ENCODE measurements at places on chromosomes 3 and 15.

DNA sequence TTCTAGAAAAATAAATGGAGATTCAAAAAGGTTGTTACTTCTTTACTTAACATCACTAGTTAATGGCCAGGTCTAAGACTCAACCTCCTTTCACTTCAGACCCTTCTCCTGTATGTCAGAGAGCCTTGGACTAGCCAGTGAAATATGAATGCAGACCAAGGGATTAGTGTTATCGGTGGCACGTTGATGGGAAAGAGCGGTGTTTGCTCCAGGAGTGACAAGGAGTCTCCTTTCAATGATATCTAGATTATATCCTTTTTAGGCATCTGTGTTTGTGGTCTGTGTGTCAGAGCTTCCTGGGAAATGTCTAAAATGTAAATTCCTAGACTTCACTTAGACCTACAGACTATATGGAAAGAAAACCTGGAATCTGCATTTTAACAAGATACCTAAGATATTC lies 658.0 kb upstream of the KCNMB2 start:
- no peak for DNase-seq

GRCh38 chr15:40229316-40229715 lies 9.5 kb upstream of the PAK6 start:
- DNase-seq = no peak

DNA sequence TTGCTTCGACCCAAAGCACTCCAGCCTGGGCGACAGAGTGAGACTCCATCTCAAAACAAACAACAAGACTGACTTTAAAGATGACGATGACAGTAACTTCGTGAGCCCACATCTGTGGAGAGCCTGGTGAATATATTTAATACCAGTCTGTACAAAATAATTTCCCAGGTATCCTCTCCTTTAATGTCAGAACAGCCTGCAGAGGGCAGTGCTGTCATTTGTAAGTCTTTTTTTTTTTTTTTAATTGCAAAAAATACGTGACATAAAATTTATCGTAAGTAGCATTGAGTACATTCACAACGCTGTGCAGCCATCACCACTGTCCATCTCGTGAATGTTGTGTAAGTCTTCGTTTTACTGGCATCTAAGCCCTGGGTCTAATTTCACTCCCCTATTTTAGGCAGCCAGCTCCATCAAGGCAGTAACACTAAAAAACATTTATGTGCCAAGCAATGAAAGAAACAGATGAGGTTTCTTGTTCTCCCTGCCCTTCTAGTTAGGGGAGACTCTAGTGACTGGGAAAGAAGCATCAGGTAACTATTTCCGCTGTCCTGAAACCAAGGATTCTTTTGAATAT lies 1.4 kb downstream of the HTD2 start:
- DNase-seq = peak; percentile 47

GRCh38 chr15:86235667-86236066 lies 156.0 kb downstream of the AGBL1 start:
- no peak for DNase-seq

- no peak for DNase-seq
Measured at GRCh38 chr15:27853624-27854455, 245.3 kb downstream of the OCA2 start.

- no peak for DNase-seq
Measured at GRCh38 chr3:44931791-44932190, 44.2 kb downstream of the ZDHHC3 start.

DNA sequence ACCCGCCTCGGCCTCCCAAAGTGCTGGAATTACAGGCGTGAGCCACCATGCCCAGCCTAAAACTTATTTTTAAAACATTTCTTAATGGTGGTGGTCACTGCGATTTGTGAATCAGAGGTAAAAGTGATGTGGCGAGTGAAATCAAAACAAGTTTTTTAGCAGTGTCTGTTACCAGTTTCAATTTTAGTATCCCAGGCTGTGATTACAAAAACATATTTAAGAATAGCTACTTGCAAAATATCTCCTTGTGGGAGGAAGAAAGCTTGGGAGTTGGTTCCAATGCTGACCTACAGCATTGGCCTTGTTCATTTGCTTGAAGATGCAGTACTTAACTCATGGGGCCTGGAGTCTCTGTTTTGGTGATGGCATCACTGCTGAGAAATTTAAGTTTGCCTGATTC lies 4.5 kb downstream of the RAB7A start:
- no peak for DNase-seq

GRCh38 chr15:97759363-97759762 lies 201.1 kb upstream of the ARRDC4 start:
- DNase-seq = peak; percentile 6

DNA sequence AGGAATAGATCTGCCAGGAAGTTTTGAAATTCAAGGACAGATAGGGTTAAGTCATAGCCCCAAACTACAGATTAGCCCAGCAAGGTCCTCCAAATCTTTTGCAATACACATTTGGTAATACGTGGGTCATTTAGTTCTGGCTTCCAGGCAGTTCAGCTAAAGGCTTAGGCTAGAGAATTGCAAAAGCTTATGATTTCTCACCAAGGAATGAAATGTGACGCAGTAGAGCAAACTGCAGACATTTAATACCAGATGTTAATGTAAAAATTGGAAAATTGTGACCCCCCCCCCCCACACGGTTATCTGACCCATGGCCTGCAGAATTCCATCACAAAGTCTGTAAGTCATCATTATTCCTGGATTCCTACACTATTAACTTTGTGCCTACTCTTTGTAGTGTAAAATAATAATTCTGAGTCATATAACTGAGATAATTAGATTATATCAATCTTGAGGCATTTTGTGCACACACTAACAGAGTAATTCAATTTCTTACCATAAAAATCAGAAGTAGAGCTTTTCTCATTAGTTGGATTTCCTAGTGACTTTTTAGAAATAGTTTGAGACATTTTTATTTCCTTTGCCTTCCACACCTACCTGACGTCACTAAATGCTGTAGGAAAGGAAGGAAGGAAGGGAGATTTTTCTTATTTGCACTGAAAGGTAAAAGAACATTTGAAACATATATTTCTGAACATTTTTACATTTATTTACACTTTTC lies 235.2 kb downstream of the DTWD1 start:
- no peak for DNase-seq

- no peak for DNase-seq
Measured at GRCh38 chr3:189334064-189334920, 162.5 kb downstream of the TPRG1 start.

- DNase-seq = no peak
Measured at GRCh38 chr3:123658852-123659206, 74.0 kb upstream of the HACD2 start.

- peak; percentile 37 for DNase-seq
Measured at GRCh38 chr3:41159588-41160189, 39.6 kb upstream of the CTNNB1 start.

DNA sequence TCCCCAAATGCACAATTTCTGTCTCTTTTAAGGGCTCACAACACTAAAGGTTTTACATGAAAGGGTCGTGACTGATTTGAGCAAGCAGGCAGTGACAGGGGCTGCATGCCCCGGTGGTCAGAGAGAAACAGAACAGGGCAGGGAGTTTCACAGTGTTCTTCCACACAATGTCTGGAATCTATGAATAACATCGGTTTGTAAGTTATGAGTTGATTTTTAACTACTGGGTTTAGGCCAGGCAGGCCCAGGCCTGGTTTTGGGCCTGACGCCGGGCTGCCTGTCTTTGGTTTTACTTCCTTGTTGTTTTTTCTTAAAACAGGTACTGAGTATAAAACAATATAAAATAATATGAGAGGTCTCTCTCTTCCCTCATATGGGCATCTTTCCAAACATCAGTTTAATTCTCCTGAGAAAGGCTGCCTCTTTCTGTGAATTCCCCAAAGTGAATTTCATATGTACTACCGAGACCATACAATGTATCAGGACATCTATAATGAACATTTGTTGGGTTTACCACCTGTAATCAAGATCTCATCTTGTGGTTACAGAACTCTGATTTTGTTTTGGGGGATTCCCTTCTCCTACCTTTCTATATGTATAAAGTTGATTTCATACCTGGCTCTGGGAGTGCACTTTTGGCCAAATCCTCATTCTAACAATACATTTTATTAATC lies 74.4 kb downstream of the CD200 start:
- DNase-seq = no peak

DNA sequence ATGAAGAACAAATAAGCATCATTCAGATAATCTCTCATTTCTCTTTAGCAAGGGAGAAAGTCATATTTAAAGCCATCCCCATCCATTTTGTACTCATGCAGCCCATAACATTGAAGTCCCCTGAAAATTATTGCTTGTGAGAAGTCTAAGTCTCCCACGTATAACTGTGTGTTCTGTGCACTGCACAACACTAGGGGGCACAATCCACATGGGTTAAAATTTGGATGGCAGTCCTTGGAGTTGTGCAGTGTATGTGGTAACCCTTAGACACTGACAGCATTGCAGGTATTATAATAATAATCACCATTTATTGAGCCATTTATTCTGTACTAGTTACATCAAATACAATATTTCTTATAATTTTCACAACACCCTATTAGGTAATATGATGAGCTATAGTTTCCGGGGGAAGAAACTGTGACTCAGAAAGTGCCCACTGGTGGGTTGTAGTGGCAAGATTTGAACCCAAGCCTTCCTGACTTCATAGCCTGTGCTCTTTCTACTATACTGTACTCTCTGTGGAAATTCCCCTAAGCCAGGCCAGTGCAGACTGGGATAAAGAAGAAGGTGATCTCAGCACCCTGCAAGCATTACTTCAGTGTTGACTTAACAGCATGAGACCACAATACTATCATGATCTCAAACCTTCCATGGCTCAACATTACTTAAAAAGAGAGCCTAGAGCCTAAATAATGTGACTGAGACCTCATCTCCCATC lies 15.7 kb downstream of the KCNAB1 start:
- no peak for DNase-seq

DNA sequence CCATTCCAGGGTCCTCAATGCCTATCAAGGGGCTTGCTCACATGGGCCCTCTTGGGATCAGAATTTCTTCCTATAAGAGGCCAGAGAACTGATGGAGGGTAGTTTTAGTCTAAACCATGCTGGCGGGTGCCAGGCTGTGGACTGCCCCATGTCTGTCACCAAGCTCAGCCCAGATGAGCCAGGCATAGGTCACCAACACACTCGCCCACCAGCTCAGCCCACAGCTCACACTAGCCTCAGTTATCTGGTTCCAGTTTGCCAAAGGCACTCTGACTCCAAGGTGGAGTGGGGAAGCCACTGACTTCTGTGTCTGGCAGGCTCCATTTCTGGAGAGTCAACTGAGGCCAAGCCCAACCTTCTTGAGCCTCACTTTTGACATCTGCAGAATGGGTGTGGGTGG lies 50.7 kb upstream of the INSYN1 start:
- no peak for DNase-seq

DNA sequence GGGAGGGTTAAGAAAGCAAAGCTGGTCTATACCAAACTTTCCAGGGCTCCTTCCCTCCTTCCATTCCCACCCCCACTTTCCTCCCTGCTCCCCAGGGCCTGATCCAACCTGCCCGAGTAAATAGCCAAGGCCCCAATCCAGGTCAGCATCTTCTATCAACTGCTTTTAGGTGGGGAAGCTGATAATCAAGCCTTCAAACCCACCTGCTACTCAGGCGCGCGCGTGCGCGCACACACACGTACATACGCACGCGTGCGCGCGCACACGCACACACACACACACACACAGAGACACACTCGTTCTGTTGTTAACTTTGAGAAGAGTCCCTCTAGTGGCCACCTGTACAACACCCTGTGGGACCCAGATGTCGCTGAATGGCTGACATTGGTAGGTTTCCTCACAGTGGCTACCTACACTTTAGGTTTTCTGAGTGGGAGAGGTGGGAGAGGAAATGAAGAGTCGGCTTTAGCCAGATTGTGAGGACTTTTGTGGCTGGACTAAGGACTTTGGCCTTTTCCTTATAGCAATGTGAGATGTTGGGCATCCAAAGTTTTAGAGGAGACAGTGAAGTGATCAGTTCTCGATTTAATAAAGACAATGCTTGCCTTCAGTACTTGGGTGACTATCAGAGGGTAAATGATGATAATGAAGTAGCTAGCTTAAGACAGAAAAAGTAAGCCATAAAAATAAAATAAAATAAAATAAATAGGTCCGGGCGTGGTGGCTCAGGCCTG lies 179.9 kb upstream of the C2CD4B start:
- DNase-seq = peak; percentile 59

DNA sequence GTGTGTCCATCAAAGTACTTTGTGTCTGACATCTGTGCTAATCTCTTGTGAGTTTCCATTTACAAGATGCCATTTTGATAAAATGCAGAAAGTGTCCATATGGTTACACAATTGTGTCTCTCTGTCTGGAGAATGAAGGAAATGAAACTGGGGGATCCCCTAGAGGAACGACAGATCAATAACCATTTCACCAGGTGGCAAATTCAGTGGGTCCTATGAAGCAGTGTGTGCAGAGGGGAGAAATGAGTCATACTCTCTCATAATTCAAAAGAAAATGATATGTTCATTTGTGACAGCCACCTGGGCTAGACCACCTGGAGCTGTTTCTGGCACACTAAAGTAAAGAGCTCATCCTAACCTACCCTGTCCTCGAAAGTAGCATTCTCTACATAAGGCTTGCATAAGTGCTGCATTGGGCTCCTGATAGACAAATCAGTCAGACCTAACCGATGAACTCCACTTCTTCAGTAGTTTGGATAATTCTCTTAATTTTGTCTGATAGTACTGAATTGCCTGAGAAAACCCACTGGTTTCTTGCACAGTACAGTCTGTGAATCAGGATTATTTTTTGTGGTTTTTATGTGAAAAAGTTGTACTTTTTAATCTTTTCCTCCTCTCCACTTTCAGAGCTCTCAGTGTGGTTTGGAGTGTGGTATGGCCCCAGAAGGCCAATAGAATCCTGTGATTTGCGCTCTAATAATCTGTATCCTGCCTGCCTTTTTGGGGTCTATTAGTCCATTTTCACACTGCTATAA lies 10.3 kb upstream of the CD47 start:
- no peak for DNase-seq

DNA sequence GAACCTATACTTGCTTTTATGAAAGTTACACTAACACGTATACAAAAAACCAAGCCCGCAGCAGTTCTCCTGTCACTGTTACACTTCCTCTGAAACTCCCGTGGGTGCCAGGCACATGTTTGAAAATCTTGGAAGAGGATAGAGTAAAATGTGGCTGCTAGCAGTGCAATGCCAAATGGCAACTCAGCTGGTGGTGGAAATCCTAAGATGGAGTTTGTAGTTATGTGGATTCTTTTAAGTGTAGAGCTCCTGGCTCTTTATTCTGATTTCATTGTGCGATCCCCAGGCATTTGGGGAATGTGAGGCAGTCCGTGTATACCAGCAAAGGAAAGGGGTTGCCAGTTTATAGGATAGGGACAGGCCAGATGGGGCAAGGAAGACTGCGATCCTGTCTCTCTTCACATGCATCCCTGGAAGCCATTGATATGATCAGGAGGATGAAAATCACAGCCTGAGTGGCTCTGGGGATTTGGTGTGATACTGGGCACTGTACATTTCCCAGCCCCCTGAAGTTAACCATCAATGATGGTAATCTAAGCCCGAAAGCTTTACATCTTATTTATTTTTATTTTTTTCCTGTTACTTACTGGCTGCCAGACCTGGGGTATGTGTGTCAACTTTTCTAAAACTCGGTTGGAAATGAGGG lies 1.1 kb downstream of the STAC start:
- no peak for DNase-seq

GRCh38 chr3:183375337-183375736 lies 53.1 kb downstream of the MCF2L2 start:
- DNase-seq = no peak

All from Caki2 (cell line).